ENCODE measurements at places on chromosomes 5 and 9. TPM values are rescaled to one million over a fixed set of nuclear protein-coding genes. Genes with fewer than 3 reads are reported as not detected.

DNA sequence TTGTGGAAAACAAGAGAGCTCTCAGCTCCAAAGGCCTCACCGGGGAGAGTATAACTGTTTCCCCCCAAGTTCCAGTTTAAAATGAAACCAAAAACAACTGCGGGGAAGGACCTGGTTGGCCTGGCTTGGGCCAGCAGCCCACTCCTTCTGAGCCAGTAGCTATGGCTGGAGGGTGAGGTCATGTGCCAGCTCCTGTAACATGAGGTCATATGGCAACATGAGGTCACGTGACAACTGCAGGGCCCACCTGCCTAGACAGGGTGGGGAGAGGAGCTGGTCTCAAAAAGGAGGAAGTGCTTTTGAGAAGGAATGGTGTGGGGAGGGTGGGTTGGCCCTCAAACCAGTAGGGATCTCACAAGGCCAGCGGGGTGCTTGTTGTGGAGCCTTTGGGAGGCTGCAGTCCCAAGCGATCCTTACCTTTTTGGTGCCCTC lies 29.3 kb upstream of the CRB2 start:
- no peaks in the 10 kb centered on the region for H3K36me3 ChIP-seq
- H3K4me1 ChIP-seq = no peaks in the 10 kb centered on the region
- DNase-seq = no peak

DNA sequence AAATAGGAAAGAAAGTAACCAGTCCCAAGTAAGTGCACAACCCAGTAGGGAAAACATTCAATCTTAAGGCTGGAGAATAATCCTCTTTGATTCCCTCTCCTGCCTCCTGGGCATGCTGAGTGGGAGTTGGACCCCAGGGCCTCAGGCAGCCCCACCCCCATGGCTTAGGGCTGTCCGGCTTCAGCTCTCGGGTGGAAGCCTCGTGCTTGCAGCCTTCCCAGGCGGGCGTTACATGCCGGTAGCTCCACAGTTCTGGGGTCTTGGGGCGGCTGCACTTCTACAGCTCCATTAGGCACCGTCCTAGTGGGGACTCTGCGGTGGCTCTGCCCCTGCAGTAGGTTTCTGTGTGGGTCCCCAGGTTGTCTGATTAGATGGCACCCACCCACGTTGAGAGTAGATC lies 10.1 kb downstream of the GLIPR2 start:
- H3K4me3 ChIP-seq = no peak overlapping the region
- H3K36me3 ChIP-seq = no peaks in the 10 kb centered on the region
- no peaks in the 10 kb centered on the region for H3K27me3 ChIP-seq
- no peak for DNase-seq
- peaks cover 31% of the 10 kb centered on the region for H3K4me1 ChIP-seq
- no peak overlapping the region for H3K27ac ChIP-seq

DNA sequence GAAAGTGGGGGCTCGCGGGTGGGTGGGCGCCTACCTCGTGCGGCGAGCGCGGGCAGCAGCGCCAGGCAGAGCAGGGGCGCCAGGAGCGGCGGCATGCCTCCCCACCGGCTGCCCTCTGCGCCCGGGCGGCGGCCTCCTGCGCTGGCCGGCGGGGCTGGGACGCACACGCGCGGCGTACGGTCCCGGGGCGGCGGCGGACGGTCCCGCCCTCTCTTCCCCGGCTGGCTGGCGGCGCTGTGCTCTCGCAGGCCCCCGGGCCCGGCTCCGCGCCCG lies 220 bp downstream of the NOTCH1 start:
- no peaks in the 10 kb centered on the region for H3K27me3 ChIP-seq
- no peaks in the 10 kb centered on the region for H3K36me3 ChIP-seq
- peaks cover 6% of the 10 kb centered on the region for H3K4me1 ChIP-seq
- H3K27ac ChIP-seq = no peak overlapping the region
- H3K4me3 ChIP-seq = peak overlapping the region; percentile 91

- no peaks in the 10 kb centered on the region for H3K36me3 ChIP-seq
- no peaks in the 10 kb centered on the region for H3K4me1 ChIP-seq
Measured at GRCh38 chr5:3818624-3819023, 223.0 kb downstream of the IRX1 start.

- no peak overlapping the region for H3K27ac ChIP-seq
- H3K4me1 ChIP-seq = peaks cover 27% of the 10 kb centered on the region
- no peak for DNase-seq
- H3K4me3 ChIP-seq = no peak overlapping the region
Measured at GRCh38 chr5:138029944-138030343, 2.9 kb downstream of the FAM13B start.

DNA sequence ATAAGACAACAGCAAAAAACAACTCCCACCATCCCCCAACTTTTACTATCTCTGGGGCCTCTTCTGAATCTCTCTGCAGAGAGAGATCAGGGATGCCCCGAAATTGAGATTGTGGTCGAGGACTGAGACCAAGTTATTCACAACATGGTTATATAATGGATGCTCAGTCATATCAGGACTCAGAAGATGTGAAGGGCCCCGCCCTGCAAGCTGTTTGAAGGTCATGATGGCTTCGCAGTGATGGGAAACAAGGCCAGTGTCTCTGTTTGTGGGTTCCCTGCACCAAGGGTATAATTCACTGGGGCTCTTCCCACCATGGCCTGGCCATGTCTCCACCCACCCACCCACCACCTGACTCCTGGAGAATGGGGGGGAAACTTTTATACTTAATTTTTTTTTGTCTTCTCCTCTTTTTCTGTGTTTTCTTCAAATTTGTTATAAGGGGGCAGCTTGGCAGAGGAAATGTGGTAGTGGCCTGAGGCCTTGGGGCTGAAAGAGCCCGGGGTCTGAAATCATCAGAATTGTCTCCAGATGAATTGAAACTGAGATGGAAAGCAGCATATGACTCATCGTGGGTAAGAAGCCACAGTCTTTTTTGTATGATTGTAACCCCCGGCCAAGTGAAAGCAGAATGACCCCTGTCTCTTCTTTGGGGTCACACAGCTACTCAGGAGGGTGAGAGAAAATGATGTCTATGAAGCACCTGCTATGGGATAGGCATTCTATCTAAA lies 15.0 kb upstream of the TEX48 start:
- H3K4me3 ChIP-seq = no peak overlapping the region
- no peaks in the 10 kb centered on the region for H3K27me3 ChIP-seq
- no peak overlapping the region for H3K27ac ChIP-seq
- peaks cover 19% of the 10 kb centered on the region for H3K4me1 ChIP-seq
- peak; percentile 54 for DNase-seq

DNA sequence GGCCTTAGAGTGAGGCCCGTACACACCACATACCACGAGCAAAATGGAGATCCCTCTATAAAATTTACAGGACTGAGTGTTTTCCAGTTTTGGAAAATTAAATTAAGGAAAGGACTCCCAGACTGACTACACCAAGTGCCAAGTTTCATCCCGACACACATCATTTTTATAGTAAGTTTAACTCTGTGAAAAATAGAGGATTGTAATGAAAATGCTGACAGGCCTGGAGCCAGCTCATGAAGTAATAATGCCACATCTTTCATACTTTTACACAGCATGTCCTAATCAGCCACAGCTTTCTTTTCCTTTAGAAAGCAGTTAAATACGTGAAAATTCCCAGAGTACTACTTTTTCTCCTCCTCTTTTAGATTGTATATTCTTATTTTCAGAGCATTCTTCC lies 169.2 kb downstream of the SAXO1 start:
- no peak overlapping the region for H3K4me3 ChIP-seq
- no peaks in the 10 kb centered on the region for H3K27me3 ChIP-seq
- H3K36me3 ChIP-seq = peaks cover 25% of the 10 kb centered on the region
- H3K4me1 ChIP-seq = peaks cover 44% of the 10 kb centered on the region

DNA sequence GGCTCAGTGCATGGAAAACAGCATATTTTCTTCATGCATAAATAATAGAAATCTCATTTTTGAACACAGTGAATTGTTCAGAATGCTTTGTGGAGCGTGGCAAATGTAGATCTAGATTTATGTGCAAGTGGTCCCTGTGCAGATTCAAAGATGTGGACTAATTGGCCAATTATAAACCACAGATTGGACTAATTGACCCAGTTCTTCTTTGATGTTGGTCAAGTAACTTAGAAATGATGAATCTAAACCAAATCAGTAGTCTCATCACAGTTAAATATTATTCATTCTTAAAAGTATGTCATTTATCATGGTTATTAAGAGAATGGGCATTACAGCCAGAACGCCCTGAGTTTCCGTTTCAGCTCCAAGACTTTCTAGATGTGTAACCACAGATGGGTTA lies 11.7 kb upstream of the PDE4D start:
- no peaks in the 10 kb centered on the region for H3K4me1 ChIP-seq
- no peak overlapping the region for H3K4me3 ChIP-seq
- no peak for DNase-seq
- no peak overlapping the region for H3K27ac ChIP-seq

- DNase-seq = no peak
- no peak overlapping the region for H3K27ac ChIP-seq
- H3K36me3 ChIP-seq = no peaks in the 10 kb centered on the region
- no peaks in the 10 kb centered on the region for H3K27me3 ChIP-seq
Measured at GRCh38 chr5:97980291-97980690, 793.2 kb upstream of the RGMB start.

- H3K27me3 ChIP-seq = no peaks in the 10 kb centered on the region
- peak; percentile 42 for DNase-seq
- no peak overlapping the region for H3K4me3 ChIP-seq
- no peaks in the 10 kb centered on the region for H3K4me1 ChIP-seq
- no peaks in the 10 kb centered on the region for H3K36me3 ChIP-seq
Measured at GRCh38 chr5:100496296-100496695, 38.9 kb upstream of the FAM174A start.

DNA sequence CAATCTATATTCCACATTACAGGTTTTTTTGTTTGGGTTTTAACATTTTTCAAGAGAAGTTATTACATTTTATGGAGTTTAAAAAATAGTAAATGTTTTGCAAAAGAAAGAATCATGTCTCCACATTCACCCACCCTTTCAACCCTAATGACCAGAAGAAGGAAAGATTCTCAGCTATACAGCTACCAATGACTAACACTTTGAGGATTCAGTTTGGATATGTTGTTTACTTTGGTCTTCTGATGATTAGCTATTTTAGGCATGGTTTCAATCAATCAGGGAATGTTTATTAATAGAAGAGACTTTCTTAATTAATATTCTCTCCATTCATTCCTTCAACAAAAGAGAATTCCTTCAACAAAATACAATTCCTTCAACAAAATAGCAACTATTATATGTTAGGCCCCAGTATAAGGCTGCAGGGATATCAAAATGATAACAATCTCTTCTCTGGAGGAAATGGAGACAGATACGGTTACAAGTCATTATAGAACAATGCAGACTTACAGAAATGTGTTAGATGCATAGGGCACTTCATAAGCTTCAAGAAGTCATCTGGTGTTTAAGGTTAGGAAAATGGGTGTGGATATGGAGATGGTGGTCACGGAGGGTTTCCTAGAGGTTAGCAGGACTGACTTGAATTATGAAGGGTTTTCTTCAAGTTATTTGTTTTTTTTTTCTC lies 9.3 kb upstream of the NR3C1 start:
- no peak overlapping the region for H3K27ac ChIP-seq
- peaks cover 8% of the 10 kb centered on the region for H3K4me1 ChIP-seq
- no peaks in the 10 kb centered on the region for H3K36me3 ChIP-seq
- H3K4me3 ChIP-seq = no peak overlapping the region
- no peaks in the 10 kb centered on the region for H3K27me3 ChIP-seq

GRCh38 chr5:175281714-175282113 lies 162.3 kb downstream of the DRD1 start:
- no peak for DNase-seq
- no peak overlapping the region for H3K4me3 ChIP-seq
- no peaks in the 10 kb centered on the region for H3K36me3 ChIP-seq
- no peak overlapping the region for H3K27ac ChIP-seq

The C5orf52 gene
- not detected for total RNA-seq

The ITGA2 gene
- 24.3 TPM for total RNA-seq

The SPINK6 gene
- total RNA-seq = not detected

The UGT3A1 gene
- not detected for total RNA-seq

Measured in GM23248 (cell line).